ENCODE measurements at places on chromosomes 1 and 21. TPM values are rescaled to one million over a fixed set of nuclear protein-coding genes. Genes with fewer than 3 reads are reported as not detected.

The PTBP2 gene
- 25.6 TPM for total RNA-seq

The NDUFV3 gene
- total RNA-seq = 57.0 TPM

The FCRL6 gene
- total RNA-seq = not detected

The APOBEC4 gene
- not detected for total RNA-seq

The ZNF684 gene
- 4.4 TPM for total RNA-seq

The AKR7A3 gene
- 0.14 TPM for total RNA-seq

The RORC gene
- under 0.01 TPM for total RNA-seq
